Tongue (tissue), 3 donors: ENCODE measurements at places on chromosomes 5 and 9.

DNA sequence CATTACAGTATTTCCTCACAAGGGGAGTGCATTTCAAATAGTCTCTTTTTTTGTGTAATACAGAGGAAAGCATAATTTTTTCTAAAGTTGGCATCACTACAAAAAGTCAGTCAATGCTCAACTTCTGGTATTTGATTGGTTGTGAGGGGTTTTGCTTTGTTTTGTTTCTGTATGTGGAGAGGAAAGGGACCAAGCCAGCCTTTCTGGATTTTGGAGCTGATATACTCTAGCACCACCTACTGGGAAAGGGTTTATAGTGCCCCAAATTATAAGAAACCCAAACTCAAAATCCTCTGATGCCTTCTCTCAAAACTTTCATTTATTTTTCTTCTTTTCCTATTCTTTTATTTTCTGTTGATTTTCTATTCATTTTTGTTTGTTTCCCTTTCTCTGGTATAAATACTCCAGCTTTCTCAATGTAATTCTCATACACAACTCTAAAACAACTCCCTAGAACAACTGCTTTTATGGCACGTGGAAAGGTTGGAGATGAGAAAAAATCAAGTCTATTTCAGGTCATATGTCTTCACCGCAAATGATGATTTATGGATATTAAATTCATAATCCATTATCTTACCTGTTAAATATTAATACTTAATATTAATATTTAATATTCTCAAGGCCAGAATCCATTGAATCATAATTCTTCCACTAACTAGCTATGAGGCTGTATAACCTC is 69.5 kb upstream of the ANXA1 start:
- peak; percentile 86 for DNase-seq

GRCh38 chr9:16575986-16576245 is 294.6 kb downstream of the BNC2 start:
- DNase-seq: no peak

DNA sequence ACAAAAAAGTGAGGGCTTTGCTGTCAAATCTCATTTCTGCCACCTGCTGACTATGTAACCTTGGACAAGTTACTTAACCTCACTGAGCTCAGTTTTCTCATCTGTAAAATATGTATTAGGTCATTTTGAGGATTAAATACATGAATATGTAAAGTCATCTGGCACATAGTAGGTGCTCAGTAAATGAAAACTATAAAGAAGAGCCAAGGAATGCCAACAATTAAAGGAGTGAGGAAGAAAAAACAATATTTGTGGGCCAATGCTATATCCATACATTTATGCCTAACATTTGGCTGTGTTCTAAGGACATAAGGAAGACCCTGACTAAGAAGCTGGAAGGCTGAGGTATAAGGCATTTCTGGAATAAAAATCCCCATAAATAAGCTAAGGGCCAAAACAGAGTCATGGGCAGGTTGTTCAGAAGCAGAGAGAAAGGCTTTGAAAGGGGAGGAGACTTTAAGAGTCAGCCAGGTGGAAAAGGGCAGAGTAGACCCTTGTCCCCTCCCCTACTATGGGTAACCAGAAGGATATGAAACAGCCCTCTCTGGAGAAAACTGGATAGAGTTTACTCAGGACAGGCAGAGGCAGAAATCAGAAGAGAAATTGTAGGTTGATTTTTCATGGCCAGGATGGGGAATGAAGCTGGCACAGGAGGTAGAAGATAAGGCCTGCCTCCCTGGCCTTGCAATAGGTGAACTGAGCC is 47.6 kb upstream of the SIL1 start:
- DNase-seq: no peak

- DNase-seq: no peak
Observed at GRCh38 chr5:128641861-128642260, 103.8 kb upstream of the FBN2 start.

DNA sequence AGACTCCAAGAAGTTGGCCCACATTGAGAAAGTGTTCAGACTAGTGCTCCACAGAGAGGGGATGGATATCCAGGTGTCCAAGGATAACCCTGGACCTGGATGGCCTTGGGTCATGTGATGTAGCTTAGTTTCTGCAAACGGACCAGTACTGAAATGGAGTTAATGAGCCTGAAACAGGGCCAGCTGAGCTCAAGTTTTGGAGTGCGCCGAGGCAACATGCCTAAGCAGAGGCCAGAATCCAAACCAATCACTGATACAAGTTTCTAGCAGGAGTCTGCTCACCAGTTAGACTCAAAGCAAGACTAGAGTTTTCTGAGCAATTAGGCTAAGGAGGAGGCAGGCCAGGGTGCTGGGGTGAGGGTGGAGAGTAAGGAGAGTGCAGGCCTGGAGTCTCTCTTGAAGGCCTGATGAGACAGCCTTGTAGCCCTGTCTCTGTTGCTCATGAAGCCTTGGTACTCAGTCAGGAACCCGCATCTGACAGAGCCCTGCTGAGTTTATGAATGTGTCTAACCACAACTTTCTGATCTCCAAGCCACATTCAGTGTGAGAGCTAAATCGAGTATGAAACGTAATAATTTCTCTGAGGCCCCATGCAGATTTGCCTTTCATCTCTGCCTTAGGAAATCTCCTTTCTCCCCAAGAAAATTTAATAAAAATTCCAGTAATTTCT is 68.9 kb upstream of the EQTN start:
- DNase-seq: no peak

- peak; percentile 55 for DNase-seq
Observed at GRCh38 chr9:76369583-76369982, 24.6 kb downstream of the RFK start.

DNA sequence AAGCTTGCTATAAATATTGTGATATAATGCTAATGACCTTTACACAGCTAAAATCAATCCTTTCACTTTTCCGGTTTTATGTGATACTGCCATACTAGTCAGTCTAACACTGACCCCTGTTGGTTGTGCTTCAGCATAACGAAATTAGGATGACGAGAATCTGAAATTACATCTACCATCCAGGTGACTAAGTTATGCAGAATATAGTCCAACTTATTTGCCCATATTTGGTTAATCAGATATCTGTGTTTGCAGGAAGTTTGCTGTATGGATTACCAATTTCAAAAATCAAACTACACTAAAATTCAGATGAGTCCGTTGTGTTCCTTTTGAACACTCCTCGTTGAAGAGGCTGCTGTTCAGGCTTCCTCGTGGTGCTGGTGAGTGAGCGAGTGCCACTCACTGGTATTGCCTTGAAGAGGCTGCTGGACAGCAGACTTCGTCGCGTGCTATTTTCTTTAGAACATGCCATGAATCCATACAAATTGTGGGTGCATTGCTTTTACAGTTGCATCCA is 32.5 kb downstream of the TENT4A start:
- peak; percentile 65 for DNase-seq

DNA sequence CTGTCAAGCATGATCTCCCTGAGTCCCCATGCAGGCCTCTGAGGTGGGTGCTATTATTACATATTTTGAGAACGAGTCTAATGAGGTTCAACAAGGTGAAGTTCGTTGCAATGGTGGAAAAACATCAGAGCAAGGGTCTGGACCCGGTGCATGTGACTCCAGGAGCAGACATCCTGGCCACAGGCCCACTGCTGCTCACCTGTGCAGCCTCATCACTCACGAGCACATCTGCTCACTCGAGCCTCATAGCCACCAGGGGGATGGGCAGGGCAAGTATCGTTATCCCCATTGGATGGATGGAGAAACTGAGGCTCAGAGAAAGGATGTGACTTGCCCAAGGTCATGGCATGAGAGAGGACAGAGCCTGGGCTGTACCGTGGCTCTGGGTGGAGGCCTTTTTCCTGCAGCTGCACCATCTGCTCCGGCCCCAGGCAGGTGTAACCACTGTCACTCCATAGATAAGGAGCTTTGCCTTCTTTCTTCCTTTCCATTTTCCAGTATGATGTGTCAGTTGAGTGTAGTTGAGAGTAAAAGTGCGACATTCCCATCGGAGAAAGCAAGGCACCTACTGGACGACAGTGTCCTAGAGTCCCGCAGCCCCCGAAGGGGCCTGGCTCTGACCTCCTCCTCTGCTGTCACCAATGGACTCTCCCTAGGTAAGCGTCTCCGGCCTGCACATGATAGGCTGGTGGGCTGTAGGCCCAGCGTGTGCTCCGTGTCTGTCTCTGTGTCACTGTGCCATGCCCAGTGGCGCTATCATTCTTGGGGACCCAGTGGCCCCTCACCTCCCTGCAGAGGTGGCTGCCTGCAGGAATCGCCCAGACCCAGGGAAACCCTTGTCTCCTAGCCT is 68.4 kb upstream of the GARNL3 start:
- no peak for DNase-seq

DNA sequence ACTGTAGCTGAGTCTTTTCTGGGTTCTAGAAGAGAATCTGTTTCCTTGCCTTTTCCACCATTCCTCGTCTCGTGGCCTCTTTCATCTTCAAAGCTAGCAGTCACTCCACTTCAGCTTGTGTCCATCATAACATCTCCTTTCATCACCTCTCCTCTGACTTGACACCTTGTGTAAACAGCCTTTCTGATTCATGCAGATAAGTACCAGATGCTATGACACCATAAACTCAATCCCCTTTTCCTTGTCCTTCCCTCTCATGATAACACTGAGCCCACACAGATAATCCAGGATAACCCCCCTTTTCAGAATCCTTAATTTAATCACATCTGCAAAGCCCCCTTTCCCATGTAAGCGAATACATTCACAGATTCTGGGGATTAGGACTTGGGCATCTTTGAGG is 95.5 kb downstream of the SNX24 start:
- DNase-seq: no peak

DNA sequence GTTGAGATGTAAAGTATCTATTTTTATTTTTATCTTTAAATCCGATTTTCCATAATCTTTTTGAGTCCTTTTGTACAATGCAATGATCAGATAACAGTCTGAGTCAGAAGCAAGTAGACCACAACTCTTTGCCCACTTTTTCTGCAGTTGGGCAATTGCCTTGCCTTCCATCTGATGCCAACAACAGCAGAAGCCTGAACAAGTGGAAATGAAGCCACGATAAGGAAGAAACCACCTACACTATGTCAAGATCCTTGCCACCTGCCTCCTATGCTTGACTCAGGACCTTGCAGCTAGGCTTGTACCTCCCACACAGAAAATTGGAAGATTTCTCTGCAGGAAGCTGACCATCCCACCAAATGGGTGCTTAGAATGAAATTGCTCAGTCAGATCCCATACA is 78.6 kb downstream of the ANXA1 start:
- no peak for DNase-seq

- no peak for DNase-seq
Observed at GRCh38 chr5:537098-537497, 12.8 kb upstream of the SLC9A3 start.

DNA sequence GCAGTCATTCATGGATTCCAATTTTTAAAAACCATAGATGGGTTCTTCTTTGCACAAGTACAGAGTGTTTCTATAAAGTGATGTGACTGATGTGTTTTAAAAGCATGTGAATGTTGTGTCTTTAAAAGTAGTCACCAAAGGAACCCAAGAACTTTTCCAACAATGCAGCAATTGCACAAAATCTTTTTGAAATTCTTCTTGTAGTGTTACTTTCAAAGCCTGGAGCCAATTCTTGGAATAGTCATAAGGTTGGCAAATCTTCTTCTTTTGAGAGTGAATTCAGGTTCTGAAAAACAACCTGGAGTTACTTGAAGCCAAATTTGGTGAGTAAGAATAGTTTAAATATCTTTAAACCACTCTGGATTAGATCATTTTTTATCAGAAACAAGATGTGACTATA is 10.5 kb downstream of the GRAMD2B start:
- no peak for DNase-seq

- peak; percentile 85 for DNase-seq
Observed at GRCh38 chr9:16870596-16871335, at the start of gene BNC2. BNC2 (minus strand) TSS chr9:16870670; CDS start chr9:16870648, 22 bp downstream.

DNA sequence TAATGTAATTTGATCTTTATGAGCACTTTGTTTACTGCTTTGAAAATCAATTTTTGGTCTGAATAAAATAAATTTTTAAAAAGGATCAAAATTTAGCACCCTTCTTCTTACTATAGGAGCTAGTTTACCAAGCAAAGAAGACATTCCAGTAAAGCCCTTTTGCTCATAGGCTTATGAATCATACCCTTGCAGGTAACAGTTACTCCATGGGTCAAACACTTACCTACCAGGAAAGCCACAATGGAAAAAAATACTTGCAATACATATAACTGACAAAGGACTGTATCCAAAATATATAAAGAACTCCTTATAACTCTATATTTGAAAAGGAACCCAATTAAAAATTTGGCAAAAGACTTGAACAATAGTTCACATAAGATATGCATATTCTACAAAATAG is 66.6 kb downstream of the SHOC1 start:
- no peak for DNase-seq

- DNase-seq: no peak
Observed at GRCh38 chr9:111902391-111903139, 6.0 kb downstream of the UGCG start.

DNA sequence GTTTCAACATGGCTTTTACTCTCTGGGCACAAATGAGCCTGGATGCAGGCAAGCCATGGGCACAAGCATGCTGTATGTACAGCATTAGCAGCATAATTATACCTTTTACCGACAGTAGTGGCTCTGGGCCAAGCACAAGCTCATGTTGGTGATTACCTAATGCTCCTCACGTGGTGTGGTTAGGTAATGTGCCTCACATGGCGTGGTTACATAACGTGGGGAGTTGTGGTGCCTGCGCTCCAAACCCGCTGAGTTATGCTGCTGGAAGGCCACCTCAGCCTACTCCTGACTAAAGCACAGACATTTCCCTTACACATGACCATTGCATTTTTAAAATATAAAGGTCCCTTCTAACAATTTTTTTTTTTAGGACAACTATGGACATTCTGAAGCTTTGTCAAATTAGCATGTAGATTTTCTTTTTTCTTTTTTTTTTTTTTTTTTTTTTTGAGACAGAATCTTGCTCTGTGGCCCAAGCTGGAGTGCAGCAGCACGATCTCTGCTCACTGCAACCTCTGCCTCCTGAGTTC is 794.0 kb downstream of the EFNA5 start:
- no peak for DNase-seq

- no peak for DNase-seq
Observed at GRCh38 chr5:43078956-43079355, 38.8 kb upstream of the ANXA2R start.

- no peak for DNase-seq
Observed at GRCh38 chr5:37211661-37212060, 37.5 kb downstream of the CPLANE1 start.

DNA sequence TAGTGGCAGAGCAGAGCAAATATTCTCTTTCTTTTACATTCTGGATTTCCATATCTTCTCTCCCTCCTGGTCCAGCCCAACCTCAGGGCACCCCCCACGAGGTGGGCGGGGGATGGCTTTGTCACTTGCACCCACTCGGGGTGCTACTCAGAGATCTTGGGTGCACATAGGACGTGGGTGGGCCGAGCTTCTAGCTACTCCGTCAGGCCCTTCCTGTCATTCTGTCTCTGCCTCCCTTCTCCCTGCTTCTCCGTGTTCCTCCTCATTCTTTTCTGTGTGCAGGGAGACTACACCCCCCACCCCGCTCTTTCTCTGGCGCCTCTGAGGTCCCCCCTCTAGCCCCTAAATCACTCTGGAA is 19.5 kb downstream of the PCDHGC5 start:
- no peak for DNase-seq

DNA sequence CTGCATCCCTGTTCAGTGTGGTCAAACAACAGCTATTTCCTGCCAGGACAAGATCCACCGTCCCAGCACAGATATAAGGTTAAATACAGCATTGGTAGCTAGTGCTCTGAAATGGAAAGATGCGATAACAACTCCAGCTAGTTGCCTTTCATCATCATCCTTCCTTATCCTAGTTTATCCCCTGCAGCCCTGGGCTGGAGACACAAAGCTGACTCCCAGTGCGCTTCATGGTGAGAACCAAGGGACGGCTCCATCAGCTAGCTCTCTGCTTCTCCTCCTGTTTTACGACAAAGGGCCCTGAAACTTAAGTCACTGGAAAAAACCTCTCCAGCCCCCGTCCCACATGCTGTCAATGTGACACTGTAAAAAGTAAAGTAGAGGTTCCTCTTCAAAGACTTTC is 37.9 kb downstream of the CDC14B start:
- DNase-seq: no peak

GRCh38 chr9:101566904-101567724 is 27.7 kb downstream of the PPP3R2 start:
- peak; percentile 16 for DNase-seq
